Activated naive CD4-positive, alpha-beta T cell treated with anti-CD3 and anti-CD28 coated beads for 36 hours (primary cell): ENCODE measurements at places on chromosomes 13 and 19.

DNA sequence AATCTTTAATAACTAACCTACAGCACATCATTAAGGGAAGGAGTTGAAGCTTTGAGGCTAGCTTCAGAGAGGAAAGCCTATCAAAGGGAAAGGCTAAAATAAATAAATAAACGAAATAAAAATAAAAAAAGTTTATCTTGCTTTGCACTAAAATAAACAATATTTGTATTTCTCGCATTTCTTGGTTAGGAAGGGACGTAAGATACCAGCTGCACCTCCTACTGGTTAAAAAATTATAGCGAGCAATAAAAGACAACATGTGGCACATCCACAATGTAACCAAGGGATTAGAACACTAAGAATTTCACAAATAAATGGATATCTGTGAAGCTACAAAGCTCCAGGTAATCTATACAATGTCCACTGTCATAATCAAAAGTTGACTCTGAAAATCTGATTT is 194.5 kb downstream of the DACH1 start:
- DNase-seq: no peak

DNA sequence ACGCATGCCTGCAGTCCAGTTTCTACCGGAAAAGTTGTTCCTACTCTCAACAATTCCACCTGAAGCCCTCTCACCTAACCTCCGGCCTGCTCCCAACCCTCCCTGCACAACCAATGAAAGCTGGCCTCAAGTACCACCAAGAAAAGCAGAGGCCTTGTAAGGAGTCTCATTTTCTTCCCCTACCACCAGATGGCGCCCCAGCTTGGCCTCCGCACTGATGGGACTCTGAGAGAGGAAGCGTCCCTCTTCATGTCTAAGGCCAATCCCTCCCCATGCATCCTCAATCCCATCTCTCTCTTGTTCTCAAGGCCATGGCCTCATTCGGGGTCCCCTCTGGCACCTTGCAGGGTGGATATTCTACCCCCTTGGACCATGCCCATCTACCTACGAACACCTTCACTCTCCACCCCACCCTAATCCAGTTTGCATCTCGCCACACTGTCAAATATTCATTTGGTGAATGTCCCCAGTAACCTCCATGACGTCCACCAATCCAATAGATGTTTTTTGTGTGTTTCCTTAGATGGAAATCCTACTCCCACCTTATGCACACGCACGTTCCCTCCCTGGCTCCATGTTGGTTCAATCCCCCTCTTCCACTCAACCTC is 412.8 kb downstream of the ZNF536 start:
- DNase-seq: peak; percentile 72

- DNase-seq: no peak
Measured at GRCh38 chr13:94700536-94700935, 11.8 kb downstream of the SOX21 start.

- DNase-seq: no peak
Measured at GRCh38 chr13:51997186-51997585, 14.1 kb downstream of the ATP7B start.

DNA sequence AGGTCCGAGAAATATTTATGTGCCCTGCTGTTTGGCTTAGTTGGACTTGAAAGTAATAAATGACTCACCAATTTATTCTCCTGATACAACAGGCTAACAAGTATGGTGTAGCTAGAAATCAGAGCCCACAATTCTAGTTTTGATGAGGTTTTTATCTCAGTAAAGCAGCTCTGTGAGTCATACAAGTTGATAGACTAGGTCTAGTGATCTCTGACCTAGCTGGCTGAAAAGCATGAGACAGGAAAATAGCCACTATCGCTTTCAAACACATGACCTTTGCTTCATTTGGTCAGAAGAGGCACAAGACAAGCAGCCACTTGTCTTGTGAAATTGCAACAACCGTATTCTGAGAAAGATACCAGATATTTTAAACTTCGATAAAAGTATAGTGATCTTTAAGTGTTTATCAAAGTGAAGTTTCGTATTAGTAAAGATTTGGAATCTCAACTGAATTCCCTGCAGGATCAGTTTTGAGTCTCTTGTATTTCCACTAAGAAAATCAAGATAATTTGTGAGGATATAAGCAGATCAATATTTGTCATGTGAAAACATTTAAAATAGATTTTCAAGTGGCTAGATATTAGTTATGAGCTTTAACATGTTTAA is 126.7 kb downstream of the MAB21L1 start:
- DNase-seq: no peak

GRCh38 chr13:76500894-76501293 is 385.3 kb downstream of the KCTD12 start:
- no peak for DNase-seq

- no peak for DNase-seq
Measured at GRCh38 chr13:104740641-104741222, 1674.5 kb upstream of the SLC10A2 start.

DNA sequence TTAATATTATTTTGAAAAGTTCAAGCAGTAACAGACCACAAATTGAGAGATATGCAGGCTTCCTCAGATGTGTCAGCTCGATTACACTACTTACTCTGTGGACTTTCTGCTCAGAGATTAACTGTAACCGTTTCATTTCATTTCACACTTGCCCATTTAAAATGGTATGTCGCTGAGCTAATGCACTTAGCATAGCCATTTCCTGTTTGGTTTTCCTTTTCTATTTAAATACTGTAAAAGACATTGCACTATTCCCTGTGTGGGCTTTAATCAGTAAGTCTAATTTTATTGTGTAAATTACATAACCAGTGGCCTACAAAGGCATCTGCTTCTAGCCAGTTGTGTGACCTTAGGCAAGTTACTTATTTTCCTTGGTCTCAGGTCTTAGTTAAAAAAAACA is 237.6 kb downstream of the LACC1 start:
- DNase-seq: no peak

DNA sequence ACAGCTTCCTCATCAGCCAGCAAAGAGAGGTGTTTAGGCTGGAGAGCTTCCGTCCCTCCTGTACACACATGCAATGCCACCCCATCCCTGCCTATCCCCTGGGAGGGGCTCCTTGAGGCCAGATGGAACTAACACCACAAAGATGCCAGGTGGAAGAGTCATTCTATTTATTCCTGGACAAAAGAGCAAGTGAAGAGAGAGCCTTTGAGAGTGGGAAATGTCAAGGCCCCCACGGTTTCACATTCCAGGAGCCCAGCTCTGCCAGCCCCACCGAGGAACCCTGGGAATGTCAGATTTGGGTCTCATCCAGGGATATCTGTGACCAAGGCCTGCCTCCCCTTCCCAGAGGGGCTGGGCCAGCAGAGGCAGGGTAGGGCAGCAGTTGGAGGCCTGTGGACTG is 30.8 kb upstream of the IGFL1 start:
- no peak for DNase-seq

GRCh38 chr13:70183041-70183440 is 74.8 kb upstream of the KLHL1 start:
- DNase-seq: no peak

GRCh38 chr19:49889687-49890348 is 6.9 kb downstream of the IL4I1 start:
- DNase-seq: peak; percentile 82

DNA sequence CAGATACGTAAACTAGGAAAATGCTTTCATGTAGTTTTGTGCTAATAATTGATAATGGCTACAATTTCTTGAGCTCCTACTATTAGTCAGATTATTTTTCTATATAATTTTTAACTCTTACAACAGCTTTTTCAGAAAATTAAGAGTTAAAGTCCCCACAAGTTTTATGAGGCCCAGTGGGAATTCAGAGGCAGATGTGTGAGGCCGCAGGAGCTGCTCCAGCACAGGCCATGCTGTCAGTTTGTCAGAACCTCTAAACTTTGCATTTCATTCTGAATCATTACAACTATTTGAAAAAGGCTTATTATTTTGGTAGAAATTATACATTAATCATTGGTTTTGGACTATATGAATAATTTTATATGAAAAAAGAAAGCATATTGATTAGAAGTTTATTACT is 370.8 kb downstream of the MYO16 start:
- no peak for DNase-seq

- peak; percentile 63 for DNase-seq
Measured at GRCh38 chr19:49150106-49150943, 4.9 kb downstream of the HRC start.

GRCh38 chr13:49731766-49732165 is 40.5 kb upstream of the EBPL start:
- no peak for DNase-seq

GRCh38 chr19:58007285-58007684 is 4.7 kb upstream of the ZNF606 start:
- DNase-seq: no peak

DNA sequence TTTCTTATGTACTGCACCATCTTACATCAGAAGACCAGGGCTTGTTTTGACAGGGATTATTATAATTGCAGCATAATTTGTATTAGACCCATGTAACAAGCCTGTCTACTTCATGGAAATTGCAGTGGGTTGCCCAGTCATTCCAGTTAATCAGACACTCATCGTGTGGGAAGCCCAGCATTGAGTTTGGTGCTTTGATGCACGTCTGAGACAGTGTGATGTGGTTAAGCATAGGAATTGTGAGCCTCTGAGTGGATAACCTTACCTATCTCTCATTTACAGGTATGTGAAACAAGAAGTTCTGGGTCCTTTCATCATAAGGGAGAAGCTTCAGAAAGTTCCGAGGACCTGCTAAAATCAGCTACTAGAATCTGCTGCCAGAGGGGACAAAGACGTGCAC is 12.8 kb downstream of the RGCC start:
- DNase-seq: peak; percentile 83

GRCh38 chr13:100789968-100790367 is 115.4 kb upstream of the TMTC4 start:
- no peak for DNase-seq

DNA sequence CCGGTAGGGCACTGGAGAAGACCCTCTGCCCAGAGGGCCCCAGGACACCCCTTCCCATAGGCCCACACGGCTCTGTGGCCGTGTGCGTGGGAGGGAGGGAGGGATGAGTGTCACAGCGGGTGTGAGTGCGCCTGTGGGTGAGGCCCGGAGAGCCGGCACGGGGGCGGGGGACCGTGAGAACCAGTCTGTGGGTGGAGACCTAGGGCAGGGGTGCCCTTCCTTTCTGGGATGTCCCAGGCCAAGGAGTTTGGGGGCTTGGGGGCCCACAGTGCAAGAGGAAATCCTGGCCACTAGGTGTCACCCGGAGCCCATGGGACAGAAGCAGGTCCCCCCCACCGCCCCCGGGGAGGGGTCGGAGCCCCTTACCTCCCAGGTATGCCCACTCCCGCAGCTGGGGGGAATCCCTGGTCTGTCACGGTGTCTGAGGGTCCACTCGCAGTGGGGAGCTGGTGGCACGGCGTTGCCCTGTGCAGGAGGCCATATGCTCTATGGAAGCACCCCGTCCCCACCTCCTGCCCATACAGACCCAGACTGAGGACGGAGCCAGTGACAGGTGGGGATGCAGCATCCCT is 16.0 kb upstream of the SLC7A10 start:
- no peak for DNase-seq

- DNase-seq: no peak
Measured at GRCh38 chr19:15354566-15355296, 22.4 kb upstream of the BRD4 start.

DNA sequence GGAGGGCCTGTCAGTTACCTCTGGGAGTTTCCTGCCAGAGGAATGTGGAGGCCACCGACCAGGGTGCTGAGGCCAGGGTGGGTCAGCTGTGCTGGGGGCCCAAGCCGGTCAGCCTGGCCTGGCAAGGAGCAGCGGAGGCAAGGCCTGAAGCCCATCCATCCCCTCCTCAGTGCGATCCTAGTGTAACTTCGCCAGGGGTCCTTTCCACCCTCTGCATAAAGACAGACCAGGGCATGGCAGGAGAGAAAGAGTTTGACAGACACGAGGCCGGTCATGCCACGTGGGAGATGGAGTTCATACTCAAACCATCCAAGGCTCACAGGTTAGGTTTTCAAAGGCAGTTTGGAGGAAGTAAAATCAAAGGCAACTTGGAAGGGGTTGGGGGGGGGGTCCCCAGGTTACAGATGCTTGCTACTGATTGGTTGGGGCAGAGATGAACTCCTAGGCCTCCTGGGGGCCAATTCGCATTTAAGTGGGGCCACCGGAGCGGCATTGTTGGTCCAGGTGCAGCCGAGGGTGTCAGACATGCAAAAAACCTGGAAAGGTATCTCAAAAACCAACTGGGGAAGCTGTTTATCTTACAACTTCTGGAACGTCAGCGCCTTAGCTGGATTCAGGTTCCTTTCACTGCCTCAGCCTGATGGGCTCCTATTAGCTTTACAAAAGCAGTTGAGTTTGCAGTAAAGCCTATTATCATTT is 36.8 kb upstream of the DPRX start:
- DNase-seq: no peak

DNA sequence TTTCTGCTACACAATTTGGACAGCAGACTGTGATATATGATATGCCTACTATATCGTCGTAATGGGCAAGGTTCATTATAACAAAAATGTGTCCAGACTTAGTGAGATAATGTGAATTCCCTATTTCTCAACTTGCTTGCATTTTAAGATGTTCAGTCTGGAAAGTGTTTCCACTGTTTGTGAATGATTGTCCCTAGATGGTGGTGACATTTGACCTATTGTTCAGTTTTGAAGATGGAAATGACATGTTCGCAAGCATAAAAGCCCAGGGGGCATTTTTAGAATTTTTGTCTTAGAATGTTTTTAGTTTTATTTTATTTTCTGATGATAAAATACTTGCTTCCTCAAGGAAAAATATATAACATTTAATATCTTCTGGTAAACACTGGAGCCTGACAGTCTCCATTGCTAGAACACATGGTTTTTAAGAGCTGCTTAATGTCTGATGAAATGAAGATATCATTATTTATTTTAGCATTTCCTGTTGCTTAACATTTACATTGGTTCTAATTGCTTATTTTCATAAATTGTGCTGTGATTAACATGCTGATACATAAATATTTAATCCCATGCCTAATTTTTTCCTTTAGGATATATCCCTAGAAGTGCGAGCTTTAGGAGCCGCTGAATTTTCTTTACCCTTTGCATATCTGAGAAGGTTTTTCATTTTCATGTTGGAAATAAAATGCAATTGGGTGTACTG is 27.1 kb downstream of the MBNL2 start:
- no peak for DNase-seq

- no peak for DNase-seq
Measured at GRCh38 chr13:47064381-47064780, 167.5 kb upstream of the HTR2A start.

DNA sequence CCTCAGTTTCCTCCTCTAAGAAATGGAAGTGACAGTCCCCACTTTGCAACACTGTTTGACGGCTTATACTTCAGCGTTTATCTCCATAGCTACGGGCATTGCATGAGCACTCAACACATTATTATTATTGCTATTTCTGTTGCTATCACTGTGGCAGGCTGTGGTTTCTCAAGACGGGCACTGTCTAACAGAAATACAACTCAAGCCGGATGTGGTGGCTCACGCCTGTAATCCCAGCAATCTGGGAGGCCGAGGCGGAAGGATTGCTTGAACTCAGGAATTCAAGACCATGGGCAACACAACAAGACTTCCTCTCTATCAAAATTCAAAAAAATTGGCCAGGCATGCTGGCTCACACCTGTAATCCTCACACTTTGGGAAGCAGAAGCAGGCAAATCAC is 4.9 kb upstream of the ZSWIM4 start:
- DNase-seq: no peak
